ENCODE measurements at places on chromosomes 11 and 22.

DNA sequence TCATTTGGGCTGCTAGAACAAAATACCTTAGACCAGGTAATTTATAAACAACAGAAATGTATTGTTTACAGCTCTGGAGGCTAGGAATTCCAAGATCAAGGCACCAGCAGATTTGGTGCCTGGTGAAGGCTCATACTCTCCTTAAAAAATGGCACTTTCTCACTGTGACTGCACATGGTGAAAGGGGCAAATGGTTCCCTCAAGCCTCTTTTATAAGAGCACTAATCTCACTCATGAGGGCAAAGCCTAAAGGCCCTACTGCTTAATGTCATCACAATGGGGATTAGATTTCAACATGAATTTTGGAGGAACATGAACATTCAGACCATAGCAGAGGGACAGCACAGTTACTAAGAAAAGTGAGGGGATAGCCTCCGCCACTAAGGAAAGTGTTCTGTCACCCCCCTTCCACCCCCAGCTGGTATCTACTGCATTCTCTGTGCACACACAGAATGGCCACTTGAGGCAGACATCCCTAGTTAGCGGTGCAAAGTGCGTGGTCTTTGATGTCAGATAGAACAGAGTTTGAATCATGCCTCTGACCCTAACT, 47.2 kb upstream of the CEP295 start:
- DNase-seq: no peak

- no peak for DNase-seq
Measured at GRCh38 chr11:875769-876301, 33.2 kb downstream of the TSPAN4 start.

DNA sequence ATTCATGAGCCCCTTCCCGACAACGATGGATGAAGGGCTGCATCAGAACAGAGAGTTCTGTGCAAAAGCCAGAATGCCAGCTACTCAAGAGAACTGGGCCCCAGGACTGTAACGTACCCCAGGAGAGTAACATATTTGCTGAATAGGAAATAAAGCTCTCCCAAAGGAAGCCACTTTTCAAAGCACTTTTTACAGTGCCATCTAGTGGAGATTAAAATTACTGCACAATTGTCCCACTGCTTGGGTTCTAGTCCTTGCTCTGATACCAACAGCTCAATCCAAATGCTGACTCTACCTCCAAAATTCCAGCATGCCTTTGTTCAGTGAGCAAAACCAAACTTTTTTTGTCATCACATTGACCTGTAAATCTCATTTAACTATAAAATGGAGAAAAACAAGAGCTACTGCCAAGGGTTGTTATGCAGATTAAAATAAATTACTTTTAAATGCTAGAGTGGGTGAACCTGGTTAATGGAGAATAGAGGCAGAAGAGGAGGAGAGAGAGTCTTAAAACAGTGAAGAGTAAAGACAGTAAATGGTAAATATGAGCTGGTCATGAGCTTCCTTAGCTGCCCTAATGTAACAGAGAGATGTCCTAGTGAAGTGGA, 87.6 kb upstream of the FSHB start:
- no peak for DNase-seq

- no peak for DNase-seq
Measured at GRCh38 chr11:122653916-122654585, 1.5 kb upstream of the UBASH3B start.

DNA sequence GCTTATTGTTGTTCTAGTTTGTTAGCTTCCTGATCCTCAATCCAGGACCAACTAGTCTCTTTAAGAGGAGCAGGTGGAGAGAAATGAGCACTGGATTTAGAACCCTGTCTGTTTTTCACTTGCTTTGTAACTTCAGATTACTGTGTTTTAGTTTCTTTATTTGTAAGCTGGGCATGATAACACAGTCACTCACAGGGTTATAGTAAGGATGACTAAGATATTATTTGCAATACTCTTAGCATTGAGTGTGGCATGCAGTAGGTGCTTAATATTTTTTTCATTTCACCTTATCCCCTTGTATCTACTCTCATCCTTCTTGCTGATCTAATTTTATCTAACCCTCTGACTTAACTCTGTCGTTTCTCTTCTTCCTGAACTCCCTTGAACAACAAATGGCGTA, 33.8 kb downstream of the DNHD1 start:
- no peak for DNase-seq

- peak; percentile 64 for DNase-seq
Measured at GRCh38 chr11:77065878-77066228, 918 bp upstream of the CAPN5 start.

DNA sequence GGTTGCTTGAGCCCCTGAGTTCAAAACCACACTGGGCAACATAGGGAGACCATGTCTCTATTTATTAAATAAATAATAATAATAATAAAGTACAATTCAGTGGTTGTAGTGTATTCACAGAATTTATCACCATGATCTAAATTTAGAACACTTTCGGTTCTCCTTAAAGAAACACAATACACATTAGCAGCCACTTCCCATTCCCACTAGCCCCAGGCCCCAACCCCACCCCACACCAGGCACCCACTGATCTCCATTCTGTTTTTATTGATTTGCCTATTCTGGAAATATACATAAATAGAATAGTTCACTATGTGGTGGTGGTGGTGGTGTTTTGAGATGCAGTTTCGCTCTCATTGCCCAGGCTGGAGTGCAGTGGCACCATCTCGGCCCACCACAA, 45.7 kb downstream of the BCL2L13 start:
- no peak for DNase-seq

DNA sequence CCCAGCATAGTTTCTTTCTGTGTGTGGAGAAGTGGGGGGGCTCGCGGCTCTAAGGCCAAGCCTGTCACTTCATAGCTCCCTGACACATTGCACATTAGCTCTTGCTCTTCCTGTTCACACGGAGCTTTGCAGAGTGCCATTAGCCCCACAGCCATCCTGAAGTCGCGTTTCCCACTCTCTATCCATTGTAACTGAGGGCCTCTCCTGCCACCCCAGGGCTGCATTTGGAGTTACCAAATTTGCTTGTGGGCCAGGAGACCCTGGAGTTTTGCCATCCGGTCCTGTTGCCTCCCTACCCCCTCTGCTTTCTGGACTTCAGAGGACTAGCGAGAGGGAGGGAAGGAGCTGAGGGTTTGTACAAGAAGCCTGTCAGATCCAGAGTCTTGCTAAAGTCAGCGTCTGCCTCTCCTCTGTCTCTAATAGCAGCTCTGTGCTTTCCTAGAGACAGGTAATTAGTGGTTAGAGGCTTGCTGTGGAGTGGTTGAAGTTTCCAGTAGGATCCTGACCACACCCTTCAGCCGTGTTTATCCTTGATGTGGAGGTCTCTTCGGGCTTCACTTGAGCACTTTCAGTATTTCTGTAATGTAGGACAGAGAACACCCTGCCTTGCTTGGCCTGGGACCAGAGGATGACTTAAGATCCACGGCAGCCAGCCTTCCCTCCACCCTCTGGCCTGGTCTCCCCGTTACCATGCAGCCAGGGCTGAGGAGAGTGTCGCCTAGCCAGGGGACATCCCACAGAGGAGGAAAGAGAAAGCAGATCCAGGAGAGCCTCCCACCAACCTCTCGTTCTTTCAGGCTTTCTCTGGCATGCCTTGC, 14.1 kb downstream of the DCPS start:
- peak; percentile 78 for DNase-seq

- no peak for DNase-seq
Measured at GRCh38 chr11:78196661-78197091, 8.0 kb downstream of the USP35 start.

- no peak for DNase-seq
Measured at GRCh38 chr11:36103933-36104530, 160.2 kb downstream of the LDLRAD3 start.

DNA sequence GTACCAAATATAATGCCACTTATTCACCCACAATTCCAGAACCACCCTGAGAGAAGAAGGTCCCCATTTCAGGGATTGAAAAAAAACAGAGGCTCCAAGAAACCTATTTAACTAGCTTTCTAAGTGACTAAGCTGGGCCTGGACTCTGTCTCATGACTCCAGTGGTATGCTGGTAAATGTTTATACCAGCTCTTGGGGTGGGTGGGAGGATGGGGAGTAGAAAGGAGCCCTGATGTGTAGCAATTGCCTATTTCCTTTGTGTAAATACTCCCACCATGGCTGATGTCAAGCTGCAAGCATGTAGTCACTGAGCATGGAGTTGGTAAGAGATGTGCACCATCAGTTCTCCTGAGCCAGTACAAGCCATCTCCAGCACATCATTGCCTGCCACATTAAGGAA, 2.8 kb downstream of the PRG3 start:
- no peak for DNase-seq

- DNase-seq: no peak
Measured at GRCh38 chr11:14446701-14447169, 52.9 kb downstream of the COPB1 start.

DNA sequence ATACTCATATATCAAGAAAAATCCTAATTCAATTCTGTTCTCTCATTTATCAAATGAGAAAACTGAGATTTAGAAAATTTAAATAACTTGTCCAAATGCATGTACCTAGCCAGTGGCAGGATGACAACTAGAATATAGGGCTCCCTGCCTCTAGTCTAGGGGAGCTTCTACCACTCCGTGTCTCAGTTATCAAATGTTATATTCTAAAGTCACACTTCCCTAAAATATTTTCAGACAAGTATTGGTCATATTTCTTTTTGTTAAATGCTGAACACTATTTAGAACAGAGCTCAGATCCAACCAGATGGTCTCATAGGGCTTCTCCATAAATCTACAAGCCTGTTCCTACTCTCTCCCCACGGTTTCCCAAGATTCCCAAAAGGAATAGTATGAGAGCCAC, 26.3 kb downstream of the KCNJ1 start:
- no peak for DNase-seq

GRCh38 chr22:19579880-19580279, 55.7 kb upstream of the CLDN5 start:
- no peak for DNase-seq

- no peak for DNase-seq
Measured at GRCh38 chr11:69862331-69862771, 43.1 kb upstream of the FGF3 start.

DNA sequence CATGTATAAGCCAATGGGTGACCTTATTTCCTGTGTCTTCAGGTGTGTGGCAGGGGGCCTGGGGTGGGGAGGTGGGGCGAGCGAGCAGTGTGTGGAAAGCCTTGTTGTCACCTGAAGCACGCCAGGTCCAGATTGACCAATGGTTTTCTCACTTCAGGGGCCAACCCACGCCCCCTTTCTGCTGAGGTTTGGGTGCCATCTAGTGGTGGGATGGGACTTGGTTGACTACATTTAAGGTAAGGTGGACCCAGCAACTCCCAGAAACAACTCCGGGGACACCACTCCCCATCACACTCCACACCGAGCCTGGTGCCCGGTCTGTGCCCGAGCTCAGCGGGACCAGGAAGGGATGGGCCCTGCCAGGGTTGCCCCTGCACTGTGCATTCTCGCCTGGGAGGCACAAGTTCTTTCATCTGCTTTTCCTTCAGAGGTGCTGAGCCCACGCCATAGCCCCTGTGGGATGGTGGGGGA, 40.0 kb downstream of the TPCN2 start:
- DNase-seq: peak; percentile 80

DNA sequence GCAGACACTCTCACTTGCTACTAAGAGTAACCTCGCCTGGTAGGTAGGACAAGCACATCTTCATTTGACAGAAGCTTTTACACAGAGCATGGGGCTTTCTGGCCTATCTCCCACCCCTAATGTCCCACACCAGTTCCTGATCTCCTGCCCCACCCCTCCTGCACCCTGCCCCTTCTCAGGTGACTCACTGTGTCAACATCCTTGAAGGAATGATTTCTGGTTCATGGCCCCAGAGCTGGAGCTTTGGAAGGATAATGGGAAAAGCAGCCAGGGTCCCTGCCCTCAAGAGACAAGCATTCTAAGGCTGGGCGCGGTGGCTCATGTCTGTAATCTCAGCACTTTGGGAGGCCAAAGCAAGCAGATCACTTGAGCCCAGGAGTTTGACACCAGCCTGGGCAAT, 47.2 kb downstream of the LRFN4 start:
- DNase-seq: no peak

- DNase-seq: no peak
Measured at GRCh38 chr22:42315392-42315756, 44.9 kb upstream of the TCF20 start.

- DNase-seq: no peak
Measured at GRCh38 chr11:134405436-134405835, 6.6 kb downstream of the B3GAT1 start.

All from ovary (tissue), 10 donors.